ENCODE measurements at places on chromosomes 2 and 18.

DNA sequence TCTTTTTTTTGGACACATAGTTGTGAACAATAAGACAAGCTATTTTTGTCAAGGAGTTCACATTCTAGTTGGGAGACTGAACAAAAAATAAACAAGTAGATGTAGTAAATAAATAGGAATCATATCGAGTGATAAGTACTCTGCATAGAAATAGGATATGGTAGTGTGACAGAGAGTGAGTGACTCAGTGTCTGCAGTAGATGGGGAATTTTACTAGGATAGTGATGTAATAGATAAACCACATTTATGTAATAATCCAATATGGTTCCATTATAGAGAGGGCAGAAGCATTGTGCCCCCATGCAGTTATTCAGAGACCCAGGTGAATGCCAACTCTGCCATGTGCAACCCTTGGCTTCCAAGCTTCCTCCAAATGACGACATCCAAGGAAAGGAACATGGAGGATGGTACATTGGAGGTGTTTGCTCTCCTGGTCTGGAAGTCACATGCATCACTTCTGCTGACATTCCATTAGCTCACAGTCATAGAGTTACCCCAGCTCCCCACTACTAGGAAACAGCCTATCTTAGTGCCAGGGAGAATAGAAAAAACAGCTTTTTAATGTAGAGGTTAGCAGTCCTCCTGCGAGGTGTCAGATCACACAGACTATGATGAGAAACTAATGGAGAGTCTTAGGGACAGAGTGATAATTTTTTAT lies 595.4 kb downstream of the NYAP2 start:
- peak; percentile 73 for DNase-seq

DNA sequence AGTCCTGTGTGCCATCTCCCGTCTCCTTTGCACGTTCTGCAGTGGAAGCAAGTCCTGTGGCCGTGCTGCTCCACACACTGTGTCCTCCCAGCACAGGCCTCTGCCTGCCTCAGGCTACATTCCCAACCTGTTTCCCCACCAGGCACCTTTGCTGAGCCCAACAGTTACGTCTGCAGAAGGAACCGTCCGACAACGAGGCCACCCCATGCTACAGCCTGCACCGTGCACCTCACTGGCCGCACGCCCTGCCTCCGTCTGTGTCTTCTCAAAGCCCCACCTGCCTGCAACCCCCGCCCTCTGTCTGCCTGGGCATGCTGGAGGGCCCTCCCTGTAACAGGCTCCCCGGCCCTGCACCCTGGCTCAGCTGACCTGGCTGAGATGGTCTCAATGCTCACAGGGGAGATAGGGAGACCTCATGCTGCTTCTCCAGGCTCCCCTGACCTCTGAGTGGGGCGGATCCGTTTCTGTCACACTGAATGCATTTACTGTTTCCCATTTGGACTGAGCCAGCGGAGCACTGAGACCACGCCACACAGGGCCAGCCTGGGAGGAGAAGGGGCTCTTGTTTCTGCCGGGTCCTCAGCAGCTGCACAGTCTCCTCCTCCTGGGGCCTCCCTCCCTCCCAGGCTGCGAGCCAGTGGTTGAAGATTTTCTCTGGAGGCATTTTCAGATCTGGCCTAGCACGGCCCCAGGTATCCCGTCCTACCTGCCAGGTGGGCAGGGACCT lies 109.1 kb upstream of the OTOS start:
- no peak for DNase-seq

GRCh38 chr2:184597571-184597991 lies 748 bp upstream of the ZNF804A start:
- DNase-seq: peak; percentile 35

- no peak for DNase-seq
Measured at GRCh38 chr18:58911241-58911640, 46.6 kb downstream of the ZNF532 start.

DNA sequence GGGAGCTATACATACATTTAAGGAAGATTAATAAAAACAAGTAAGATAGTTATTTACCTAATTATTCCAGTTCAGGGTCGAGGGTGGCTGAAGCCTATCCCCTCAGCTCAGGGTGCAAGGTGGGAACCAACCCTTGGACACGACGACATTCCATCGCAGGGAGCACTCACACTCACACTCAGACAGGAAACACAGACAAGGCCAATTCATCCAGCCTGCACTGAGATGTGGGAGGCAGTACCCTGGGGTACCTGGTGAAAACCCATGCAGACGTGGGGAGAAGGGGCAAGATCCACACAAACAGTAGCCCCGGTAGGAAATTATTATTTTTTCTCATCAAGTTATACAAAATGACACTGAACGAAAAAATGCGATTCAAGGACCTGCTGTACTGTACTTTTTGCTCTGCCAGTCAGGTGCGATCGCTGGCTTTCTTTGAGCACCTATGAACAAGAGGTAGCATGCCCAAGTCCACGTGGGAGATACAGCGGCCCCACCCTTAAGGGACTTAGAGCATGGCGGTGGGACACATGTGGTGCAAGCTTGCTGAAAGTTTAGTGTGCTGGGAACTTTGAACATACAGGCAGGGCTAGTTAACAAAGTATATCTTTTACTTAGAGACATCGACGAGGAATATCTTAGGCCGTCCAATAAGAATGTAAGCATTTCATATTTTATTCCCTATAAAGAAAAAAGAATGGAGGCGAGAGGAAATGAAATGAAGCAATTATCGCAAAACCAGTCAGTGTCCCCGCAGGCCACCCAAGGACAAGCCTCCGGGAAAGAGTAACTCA lies 624 bp downstream of the METTL8 start:
- peak; percentile 5 for DNase-seq

GRCh38 chr2:65343386-65343785 lies 89.0 kb downstream of the SPRED2 start:
- DNase-seq: no peak

DNA sequence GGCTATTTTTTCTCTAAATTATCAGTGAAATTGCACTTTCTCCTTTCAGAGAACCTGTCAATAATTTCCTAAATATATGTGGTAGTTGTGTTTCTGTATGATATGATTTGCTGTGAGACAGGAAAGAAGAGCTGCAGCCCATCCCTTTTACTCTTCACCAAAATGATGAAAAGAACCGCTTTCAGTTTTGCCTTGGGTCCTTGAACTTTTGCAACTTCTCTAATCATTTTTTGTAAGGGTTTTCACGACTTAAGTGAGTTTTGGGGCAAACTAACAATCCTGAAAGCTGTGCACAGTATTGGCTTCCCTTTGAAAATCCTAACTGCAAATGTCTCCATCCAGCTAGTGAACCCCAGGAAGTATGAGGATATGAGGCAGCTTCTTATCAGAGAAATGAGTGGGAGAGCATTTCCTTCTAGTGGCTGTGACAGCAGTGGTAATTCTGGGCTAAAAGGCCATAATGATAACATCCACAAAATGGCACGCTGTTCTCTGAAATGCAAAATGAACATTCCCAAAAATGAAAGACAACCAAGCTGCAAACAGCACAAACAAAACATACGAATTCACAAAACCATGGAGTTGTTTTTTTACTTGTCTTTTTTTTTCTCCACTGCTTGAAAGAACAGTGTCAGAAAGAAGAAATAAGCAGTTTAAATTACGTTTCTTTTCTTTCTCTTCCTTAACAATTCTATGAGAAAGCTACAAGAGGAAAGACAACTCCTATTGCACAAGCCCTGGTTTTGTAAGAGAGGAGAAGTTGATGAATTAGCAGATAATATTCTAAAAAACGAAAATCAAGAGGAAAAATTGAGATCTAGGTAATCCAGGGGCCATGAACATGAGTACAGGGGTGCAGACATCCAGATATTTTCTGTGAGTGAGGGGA lies 1291.6 kb upstream of the ZEB2 start:
- DNase-seq: no peak

DNA sequence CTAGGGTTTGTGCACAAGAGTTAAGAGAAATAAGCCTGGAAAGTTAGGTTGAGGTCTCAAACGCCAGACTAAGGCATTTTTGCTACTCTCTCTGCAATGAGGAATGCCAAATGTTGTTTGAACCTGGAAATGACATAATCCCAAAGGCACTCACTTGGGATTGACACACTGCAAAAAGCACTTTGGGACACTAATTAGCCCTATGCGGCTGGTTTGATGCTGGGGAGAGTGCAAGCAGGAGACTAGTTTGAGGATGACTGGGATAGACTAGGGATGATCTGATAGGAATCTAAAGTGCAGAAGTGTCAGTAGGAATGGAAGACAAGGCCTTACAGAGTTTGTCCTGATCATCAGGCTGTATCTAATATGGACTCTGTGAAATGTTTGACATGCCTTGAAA lies 469.0 kb downstream of the SLC4A3 start:
- peak; percentile 84 for DNase-seq

GRCh38 chr2:76953733-76954347 lies 568.3 kb downstream of the LRRTM4 start:
- DNase-seq: no peak

- DNase-seq: no peak
Measured at GRCh38 chr2:66815886-66816285, 381.0 kb downstream of the MEIS1 start.

DNA sequence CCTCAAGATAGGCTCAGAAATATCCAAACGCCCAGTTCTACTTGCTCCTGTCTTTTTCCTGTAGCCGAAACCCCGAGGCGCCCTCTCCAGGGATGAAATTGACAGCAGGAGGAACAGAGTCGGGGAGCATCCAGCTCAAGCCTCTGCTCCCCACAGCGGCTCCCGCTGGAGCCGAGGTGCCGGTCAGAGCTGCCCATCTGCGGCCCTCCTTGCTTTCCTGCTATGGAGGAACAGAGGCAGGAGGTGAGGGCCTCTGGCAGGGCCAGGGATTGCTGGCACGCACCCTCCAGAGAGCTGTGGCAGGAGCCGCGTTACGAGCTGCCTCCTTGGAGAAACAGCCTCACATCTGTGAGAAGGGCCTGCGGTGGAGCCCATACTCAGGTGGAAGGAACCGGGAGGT lies 172.1 kb downstream of the RNF144A start:
- no peak for DNase-seq

DNA sequence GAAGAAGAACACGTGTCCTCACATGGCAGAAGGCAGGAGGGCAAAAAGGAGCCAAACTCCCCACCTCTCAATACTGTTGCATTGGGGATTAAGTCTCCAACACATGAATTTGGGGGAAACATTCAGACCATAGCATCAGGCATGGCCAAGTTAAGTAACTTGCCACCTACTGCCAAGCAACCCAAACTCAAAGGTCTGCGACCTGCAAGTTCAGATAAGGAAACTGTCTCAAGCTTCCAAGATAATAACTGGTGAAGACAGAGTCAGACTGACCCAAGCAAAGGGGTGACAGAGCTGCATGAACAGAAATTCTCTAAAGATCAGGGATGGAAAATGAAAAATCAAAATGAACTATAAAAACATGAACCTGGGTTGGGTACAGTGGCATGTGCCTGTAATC lies 188.7 kb upstream of the SIX3 start:
- DNase-seq: no peak

GRCh38 chr2:10438688-10439087 lies 9.4 kb downstream of the ODC1 start:
- no peak for DNase-seq

GRCh38 chr2:142176941-142177340 lies 46.1 kb upstream of the LRP1B start:
- DNase-seq: no peak

GRCh38 chr18:74110976-74111375 lies 36.7 kb downstream of the FBXO15 start:
- DNase-seq: no peak
